ENCODE measurements at places on chromosomes 12 and 14.
A peak's percentile ranks its signal among the peaks of the same experiment; 100 is the strongest.

GRCh38 chr12:98724384-98725155 is 79.5 kb downstream of the APAF1 start:
- H3K4me3 ChIP-seq, result no peak overlapping the region
- H3K36me3 ChIP-seq, result peaks cover 83% of the 10 kb centered on the region
- H3K4me1 ChIP-seq, result no peaks in the 10 kb centered on the region
- no peak for DNase-seq

- no peaks in the 10 kb centered on the region for H3K27me3 ChIP-seq
- peak; percentile 40 for DNase-seq
- H3K36me3 ChIP-seq, result peaks cover 18% of the 10 kb centered on the region
- no peak overlapping the region for H3K4me3 ChIP-seq
- peaks cover 28% of the 10 kb centered on the region for H3K4me1 ChIP-seq
Observed at GRCh38 chr14:73227812-73228781, 9.2 kb upstream of the PAPLN start.

- H3K27ac ChIP-seq, result peak within 1 kb of the TSS; percentile 95
- peak within 1 kb of the TSS; percentile 62 for H3K4me3 ChIP-seq
- DNase-seq, result peak; percentile 96
Observed at GRCh38 chr12:66188584-66189485, at the start of gene IRAK3. TSS of gene IRAK3 (plus strand) at chr12:66189214. CDS start at chr12:66189300, 86 bp downstream.

GRCh38 chr14:74554742-74555362 is 57.2 kb downstream of the LTBP2 start:
- no peak overlapping the region for H3K27ac ChIP-seq
- H3K4me1 ChIP-seq, result peaks cover 27% of the 10 kb centered on the region
- H3K27me3 ChIP-seq, result no peaks in the 10 kb centered on the region
- DNase-seq, result no peak

- H3K27me3 ChIP-seq, result no peaks in the 10 kb centered on the region
- DNase-seq, result no peak
- H3K36me3 ChIP-seq, result no peaks in the 10 kb centered on the region
- H3K27ac ChIP-seq, result no peak overlapping the region
Observed at GRCh38 chr14:64249363-64249762, 44.8 kb downstream of the ESR2 start.

All from lower lobe of right lung (tissue), 2 donors.